ENCODE measurements at places on chromosomes 6 and 20.
A peak's percentile ranks its signal among the peaks of the same experiment; 100 is the strongest.

GRCh38 chr6:33988121-33989015 lies 157.5 kb downstream of the GRM4 start:
- DNase-seq = no peak

GRCh38 chr20:21559305-21559704 lies 45.4 kb upstream of the NKX2-2 start:
- peak; percentile 24 for DNase-seq

GRCh38 chr20:3973705-3974104 lies 41.7 kb downstream of the RNF24 start:
- DNase-seq = no peak

DNA sequence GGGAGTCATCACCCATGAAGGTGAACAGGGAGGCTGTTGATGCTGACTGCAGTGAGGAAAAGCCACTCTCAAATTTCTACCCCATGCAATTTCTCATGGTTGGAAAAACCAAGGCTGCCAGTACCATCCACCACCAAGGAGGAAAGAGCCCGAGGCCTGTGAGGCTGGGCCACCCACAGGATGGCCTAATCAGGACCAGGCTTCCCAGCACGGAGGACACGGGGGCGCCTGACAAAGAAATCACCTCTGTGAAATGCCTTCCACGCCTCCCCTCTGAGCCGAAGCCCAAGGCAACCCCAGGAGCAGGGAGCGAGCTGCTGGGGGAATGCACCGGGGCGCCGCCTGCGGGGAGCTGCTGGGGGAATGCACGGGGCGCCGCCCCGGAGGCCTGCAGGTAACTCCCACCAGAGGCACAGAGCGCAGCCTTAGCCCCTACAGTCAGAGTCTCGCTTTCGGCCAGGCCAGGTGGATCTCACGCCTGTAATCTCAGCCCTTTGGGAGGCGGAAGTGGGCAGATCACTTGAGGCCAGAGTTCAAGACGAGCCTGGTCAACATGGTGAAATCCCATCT lies 26.9 kb downstream of the FOXF2 start:
- DNase-seq = no peak

- DNase-seq = no peak
Measured at GRCh38 chr6:70797625-70798024, 129.9 kb downstream of the SMAP1 start.

DNA sequence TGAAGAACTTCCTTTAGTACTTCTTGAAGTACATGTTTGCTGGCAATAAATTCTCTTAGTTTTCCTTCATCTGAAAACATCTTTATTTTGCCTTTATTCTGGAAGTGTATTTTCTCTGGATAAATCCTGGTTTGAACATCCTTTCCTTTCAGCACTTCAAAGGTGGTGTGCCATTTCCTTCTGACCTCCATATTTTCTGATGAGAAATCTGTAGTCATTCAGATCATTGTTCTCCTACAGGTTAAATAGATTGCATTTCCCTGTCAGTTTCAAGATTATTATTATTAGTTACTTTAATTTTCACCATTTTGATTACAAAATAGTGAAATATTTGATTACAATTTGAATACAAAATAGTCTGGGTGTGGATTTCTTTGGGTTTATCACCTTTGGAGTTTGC lies 134.5 kb downstream of the CDH26 start:
- no peak for DNase-seq

DNA sequence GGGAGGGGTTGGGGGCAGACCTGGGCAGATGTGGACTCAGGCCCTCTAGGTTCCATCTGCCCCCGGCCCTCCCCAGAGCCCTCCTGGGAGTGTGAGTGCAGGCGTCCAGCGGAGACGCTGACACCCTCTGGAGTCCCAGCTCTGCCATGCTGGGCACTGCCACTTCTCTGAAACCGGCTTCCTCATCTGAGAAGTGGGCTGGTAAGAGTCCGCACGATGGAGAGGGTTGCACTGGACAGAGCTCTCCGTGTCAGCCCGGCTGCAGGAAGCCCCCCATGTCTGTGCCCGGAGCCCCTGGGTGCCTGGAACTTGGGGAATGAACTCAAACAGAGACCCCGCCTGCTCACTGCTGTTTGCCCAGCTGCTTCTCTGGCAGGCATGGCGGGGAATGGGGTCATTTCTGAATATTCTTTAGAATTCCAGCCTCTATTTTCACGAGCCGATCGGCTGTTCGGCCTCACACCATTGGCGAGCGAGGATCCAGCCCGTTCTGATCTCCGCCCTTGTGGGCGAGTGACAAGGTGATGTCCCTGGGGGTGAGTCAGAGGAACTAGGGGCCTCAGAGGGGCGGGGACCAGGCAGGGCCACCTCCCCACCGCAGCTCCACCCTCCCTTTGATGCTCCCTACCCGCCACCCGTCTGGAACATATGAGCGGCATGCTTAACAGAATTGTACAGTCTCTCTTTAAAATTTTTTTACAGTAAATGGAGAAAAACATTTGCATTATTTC lies 47.8 kb upstream of the GATA5 start:
- peak; percentile 43 for DNase-seq

DNA sequence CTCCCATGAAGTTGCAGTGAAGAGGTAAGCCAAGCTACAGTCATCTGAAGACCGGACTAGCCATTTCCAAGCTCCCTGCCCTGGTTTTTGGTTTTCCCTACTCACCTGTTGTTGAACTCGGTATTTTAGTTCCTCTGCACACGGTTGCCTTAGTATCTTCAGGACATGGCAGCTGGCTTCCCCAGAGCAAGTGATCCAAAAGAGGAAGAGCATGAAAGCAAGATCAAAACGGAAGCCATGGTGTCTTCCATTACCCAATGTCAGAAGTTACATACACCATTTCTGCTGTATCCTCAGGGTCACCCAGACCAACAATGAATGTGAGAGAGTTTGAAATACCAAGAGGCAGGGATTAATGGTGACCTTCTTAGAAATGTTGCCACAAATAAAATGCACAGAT lies 276.6 kb upstream of the CNR1 start:
- DNase-seq = no peak

DNA sequence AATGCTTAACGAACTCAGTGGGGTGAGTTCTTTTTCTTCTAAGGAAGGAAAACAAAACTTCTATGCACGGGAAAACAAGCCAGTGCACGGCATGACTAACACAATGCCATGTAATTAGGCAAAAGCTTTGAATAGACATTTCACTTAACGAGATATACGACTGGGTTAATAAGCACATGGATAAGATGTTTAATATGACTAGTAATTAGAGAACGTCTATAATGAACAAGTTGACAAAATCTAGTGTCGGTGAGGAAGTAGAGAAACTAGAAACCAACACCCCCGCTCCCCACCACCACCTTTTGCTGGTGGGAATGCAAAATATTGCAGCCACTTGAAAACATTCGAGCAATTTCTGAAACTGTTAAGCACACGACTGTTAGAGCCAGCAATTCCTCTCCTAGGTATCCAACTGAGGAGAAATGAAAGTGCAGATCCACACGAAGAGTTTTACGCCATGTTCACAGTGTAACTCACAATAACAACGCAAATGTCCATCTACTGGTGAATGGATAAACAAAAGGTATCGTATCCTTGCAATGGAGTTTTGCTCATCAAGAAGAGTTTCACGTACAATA lies 644.9 kb upstream of the AGPAT4 start:
- no peak for DNase-seq

DNA sequence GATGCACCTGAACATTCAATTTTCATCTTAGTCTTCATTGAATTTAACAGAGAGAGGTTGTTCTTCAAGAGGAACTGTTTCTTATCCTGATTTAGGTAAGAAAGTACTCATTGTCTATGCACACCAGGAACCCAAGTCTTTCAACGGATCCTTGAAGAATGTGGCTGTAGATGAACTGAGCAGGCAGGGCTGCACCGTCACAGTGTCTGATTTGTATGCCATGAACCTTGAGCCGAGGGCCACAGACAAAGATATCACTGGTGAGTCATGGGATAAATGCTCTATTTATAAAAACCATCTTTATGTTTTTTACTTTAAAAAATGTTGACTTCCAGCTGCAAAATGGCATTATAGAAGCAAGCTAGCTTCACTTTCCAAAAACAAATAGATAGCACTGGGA lies 10.2 kb downstream of the NQO2 start:
- no peak for DNase-seq

DNA sequence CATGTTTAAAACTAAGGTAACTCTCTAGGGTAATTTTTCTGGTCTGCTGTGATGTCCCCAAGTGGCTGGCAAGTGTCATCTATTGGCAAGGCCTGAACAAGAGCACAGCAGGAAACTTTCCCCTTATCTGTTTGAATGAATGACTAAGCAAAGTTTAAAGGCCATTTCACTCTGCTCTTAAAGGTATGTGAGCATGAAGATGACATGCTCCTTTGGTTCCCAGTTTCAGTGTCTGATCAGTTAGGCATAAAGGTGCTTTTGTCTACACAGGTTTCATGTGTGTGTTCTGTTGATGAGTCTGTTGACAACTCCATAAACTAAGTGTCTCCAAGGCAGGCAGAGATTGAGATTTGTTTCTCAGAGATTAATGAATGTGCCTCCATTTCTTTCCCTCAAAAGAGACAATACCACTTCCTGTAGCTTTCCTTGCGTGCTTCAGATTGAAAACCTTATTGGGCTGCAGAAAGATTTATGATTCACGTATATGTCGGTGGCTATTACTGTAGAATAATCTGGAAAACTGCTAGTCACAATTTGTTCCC lies 83.9 kb downstream of the MAP3K7 start:
- DNase-seq = no peak

GRCh38 chr6:158648682-158649131 lies 1.1 kb upstream of the SYTL3 start:
- DNase-seq = no peak

DNA sequence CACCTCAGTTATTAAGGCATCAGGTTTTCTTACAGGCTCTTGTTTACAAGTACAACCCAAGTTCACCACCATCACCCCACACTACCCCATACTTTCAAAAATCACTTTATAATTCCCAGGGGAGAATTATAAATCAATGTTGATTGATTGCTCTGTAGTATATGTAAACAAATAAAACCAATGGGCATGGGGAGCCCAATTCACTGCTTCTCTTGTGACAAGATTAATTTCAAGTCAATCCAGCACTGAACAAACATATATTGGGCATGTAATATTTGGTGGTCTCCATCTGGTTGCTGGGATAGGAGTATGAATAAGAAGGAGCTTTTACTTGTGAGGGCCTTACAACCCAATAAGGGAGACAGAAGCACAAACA lies 95.8 kb downstream of the CLVS2 start:
- no peak for DNase-seq

GRCh38 chr6:100176311-100176950 lies 182.4 kb upstream of the MCHR2 start:
- DNase-seq = no peak

DNA sequence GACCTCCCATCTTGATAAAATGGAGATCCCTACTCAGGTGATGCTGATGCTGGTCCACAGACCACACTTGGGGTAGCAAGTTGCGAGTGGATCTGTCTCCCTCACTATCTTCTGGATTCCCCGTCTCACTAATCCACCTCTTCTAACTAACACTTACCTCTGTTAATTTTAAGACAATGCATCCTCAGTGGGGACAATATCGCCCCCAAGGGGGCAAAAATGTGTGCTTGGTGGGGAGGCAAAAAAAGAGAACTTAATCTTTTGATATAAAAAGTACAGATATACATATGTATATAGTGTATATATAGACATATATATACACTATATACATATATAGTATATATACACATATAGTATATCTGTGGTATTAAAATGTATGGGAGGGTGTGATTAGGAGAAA lies 4.3 kb downstream of the LRFN2 start:
- no peak for DNase-seq

- DNase-seq = no peak
Measured at GRCh38 chr6:143014764-143015163, 45.9 kb upstream of the AIG1 start.

DNA sequence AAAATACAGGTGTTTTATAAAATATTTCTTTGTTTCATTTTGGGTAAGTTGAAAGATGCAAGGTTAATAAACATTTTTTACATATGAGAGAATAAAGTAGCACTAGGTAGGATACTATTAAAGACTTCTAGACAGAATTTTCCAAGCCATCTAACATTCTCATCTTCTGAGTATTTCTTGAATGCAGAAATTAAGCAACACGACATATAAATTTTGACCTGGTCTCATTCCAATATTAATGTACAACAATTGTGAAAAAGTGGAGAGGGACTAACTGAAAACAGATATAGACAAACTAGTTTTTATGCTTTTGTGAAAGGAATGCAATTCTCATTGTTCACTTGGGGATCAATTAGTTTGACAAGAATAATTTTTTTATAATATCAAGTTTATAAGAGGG lies 11.5 kb upstream of the FOXO3 start:
- no peak for DNase-seq

GRCh38 chr6:28589234-28589956 lies 63.7 kb downstream of the GPX5 start:
- peak; percentile 3 for DNase-seq

GRCh38 chr6:108268845-108269244 lies 8.0 kb upstream of the SNX3 start:
- DNase-seq = no peak

DNA sequence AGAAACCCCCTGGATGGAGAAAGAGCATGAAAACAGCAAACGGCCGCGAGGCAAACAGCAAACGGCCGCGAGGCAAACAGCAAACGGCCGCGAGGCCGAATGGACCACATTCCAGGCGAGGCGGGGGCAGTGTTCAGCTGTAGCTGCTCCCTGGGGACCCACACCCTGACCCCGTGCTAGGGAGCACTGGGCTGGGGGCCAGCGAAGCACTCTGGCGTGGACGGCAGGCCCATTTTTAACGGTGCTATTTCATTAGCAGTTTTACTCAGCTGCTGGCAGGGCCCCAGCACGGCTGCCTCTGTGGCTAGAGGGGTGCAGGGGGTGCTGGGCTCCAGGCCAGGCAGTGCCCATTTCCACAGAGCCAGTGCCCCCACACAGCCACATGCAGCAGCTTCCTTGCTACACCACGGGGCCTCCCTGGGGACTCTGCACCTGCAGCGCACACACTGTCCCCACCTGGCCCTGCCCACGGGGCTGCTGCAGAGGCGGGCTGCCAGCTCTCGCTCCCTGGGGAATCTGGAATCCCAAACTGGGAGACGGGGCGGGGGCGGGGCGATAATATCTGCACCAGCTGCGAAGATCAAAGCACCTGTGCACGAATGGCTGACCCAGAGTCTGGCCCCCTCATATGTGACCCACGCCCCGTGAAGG lies 35.6 kb upstream of the SLCO4A1 start:
- DNase-seq = no peak

DNA sequence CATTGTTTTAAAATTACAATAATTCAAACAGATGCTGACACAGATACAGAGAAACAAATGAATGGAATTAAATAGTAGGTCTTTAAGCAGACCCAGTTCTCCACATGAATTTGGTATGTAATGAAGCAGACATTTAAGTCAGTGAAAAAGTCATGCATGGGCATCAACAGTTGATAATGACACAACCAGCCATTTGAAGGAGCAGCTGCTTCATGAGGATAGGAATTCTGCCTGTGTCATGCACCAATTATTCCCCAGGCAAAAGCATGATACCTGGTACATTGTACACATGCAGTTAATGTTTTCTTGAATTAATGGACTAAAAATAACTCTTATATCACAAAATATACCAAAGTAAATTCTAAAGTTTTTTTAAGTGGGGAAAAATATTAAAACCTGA lies 11.2 kb upstream of the HEY2 start:
- no peak for DNase-seq

All from CD4-positive, alpha-beta T cell treated with Interleukin-2 at 100 ng/mL for 4 hours (primary cell).